ENCODE measurements at places on chromosomes 11 and 22.

DNA sequence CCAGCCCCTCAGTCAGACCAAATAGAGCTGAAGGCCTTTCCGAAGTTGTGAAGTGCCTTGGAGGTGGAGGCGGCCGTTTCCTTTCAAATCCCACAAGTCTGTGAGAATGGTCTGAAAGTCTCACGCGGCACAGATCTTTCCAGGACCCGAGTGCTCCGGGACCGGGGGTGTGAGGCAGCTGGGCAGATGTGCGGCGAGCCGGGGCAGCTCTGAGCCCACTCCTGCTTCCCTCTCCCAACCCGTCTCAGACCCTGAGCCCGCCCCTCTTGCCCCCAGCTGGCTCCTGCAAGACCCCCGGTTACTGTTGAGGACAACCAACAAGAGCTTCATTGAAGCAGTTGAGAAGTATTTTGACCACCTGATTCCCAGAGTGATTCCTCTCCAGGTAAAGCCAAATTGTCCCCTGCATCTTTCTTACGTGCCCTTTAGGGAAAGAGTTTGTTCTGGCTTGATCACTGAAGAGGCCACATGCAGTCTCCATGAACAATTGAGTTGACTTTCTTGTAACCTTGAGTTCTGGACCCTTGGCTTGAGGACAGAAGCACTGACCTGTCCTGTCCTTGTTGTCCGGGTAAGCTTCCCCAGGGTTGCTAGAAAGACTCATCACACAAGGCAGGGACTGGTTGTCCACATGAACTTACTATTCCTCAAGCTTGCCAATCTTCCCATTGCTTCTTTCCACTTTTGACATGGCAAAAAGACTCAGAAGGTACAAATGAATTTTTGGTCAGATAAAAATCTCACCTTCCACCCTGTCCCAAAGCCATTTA, 7.5 kb downstream of the GLB1L3 start:
- DNase-seq, result no peak

GRCh38 chr22:48331691-48332220, 1495.9 kb downstream of the BRD1 start:
- no peak for DNase-seq

DNA sequence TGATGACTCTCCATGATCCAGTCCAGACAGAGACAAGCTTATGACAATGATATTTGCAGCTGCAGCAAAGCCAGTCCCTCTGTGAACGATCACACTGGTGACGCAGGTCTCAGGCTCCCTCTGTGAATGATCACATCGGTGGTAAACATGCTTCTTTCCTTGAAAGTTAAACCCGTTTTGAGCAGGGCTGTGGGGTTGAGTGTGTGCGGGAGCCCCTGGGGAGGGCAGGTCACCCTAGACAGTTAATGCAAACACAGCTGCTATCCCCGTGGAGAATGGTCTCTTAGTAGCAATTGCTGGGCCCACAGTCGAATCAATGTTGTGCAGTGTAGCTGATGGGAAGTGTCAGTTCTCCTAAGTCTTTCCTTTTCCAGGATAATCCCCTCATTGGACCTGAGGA, 71.0 kb upstream of the KIRREL3 start:
- no peak for DNase-seq

- DNase-seq, result no peak
These were observed 299.4 kb downstream of the CTTN start for GRCh38 chr11:70697701-70698100.

- DNase-seq, result no peak
These were observed 19.4 kb upstream of the PPFIA1 start for GRCh38 chr11:70250876-70251658.

GRCh38 chr11:65663639-65664200, 1.0 kb upstream of the RELA start:
- DNase-seq, result no peak

DNA sequence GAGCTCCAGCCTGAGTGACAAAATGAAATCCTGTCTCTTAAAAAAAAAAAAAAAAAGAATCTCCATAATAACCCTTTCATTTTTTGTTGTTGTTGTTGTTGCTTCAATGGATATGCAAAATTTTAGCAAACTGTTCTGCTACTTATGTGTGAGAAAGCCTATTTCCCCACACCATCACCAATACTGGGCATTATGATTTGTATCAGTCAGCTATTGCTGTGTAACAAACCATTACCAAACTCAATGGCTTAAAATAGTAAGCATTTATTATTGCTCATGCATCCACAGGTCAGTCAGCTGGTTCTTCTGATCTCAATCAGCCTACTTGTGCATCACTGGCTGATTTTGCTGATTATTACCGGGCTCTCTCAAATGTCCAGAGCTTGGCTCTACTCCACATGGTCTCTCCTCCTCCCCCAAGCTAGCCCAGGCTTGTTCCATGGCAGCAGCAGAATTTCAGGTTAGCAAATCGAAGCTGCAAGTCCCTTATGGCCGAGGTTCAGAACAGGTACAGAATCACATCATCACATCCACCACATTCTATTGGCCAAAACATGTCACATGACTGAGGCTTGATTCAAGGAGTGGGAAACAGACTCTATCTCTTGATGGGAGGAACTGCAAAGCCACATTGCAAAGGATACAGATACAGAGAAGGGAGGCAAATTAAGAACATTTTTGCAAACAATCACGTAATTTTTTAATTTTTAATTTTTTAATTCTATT, 135.1 kb downstream of the MN1 start:
- no peak for DNase-seq

DNA sequence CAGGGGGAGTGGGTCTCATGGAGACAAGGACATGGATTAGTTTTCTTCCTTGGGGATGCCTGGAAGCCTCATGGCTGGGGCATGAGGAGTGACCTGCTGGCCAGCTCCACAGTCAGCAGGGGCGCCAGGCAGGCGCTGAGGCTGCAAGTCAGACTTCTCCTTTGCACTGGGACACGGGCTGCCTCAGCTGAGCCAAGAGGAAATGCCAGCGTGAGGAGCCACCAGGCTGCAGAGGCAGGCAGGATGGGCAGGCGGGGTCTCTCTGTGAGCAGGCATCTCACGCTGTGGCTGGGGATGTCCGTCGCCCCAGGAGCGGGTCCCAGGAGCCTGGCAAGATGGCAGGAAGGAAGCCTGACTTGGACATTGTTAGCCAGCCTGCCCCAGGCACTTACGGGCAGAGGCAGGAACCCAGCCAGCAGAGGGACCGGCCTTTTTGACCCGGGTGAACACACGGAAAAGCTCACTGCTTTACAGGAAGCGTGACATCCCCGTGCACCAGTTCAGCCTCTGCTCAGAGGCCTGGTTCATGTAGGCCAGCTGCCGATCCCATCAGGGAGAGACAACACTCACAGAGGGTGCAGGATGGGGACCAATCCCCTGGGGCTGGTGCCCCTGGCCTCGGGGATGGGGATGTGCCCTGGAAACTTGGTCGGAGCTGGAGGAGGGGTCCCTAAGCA, 10.2 kb downstream of the GNB1L start:
- DNase-seq, result no peak
